ENCODE measurements at places on chromosomes 4 and X.

GRCh38 chr4:48862661-48863060 lies 31.8 kb downstream of the OCIAD1 start:
- no peak for DNase-seq

DNA sequence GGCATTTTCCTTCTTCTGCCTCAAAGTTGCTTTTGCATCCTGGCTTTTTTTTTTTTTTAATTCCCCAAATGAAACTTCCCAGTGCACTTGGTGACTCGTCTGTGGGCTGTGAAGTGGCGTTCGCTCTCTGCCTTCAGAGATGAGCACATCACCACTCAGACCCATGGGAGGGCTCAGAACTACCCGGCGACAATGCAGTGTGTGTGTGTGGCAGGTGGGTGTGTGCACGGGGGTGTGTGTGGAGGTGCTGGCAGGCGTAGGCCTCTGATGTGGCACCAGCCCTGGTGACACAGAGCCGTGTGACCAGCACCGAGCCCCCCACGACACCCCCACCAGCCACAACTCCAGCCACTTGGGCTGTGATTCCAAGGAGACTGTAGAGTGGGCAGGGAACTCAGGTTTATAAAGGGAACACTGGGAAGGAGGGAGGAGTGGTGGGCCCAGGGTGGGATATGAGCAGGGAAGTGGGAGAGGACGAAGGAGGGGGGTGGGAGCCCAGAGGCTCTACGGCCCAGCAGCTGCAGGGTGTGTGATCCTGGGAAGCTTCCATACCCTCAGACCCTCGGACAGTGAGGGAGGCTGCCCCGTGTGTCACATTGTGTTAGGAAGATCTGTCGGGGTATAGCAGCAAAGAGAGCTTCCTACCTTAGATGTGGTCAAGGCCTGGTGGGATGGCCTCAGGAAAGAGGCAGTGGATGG lies 6.0 kb upstream of the WFS1 start:
- DNase-seq, result no peak

DNA sequence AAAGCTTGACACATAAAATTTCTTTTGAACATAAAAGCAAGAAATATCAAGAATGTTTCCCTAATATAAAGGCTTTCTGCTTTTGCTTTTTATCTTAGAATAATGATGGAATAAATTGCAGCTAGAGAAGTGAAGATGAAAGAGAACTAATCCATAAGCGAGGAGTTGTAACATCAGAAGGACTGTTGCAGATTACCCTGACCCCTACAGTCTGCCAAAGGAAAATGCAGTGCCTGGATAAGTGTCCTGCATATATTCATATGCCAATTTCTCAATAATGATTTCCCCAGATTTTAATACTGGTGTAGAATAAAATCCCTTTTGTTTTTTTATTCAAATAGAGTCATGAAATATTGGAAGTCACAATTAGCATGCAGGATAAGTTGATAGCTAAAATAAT lies 115.9 kb downstream of the MAGEC2 start:
- no peak for DNase-seq

- no peak for DNase-seq
Observed at GRCh38 chrX:43474321-43474720, 181.8 kb upstream of the MAOA start.
